ENCODE measurements at places on chromosomes 16 and 17.
A peak's percentile ranks its signal among the peaks of the same experiment; 100 is the strongest.

DNA sequence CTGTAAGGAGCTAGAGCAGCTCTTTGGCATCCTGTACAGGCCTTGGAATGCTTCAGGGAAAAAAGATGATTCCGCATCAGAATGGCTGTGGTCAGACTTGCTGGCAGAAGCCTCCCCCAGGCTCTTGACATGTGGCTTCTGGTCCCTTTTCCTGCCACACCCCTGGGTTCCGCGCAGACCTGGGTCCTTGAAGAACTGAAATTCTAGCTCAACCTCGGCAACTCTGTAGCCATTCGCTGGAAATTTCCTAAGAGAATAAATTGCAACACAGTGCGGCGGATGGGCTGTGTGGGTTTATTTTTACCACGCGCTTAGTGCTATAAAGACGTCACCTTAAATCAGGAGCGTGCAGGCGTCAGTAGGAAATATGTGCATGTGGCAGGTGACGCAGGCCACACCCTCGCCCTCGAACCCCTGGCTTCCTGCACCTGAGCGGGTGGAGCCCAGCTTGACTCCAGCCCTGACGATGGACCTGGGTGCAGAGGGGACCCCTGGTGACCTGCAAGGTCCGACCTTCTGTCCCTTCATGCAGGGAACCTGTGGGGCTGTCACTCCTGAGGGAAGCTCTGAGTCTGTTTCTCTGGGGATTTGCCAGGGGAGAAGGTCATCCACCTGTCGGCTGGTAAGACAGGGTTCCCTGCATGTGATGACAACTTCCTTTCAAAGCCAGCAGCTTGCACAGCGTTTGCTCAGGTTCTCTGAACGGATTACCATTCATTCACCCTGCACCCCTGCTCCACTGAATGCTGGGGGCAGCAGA is 46.3 kb downstream of the METRNL start:
- peaks cover 7% of the 10 kb centered on the region for H3K4me1 ChIP-seq
- no peaks in the 10 kb centered on the region for H3K27me3 ChIP-seq
- no peaks in the 10 kb centered on the region for H3K36me3 ChIP-seq
- no peak overlapping the region for H3K27ac ChIP-seq
- no peak for DNase-seq
- H3K4me3 ChIP-seq, result no peak overlapping the region

DNA sequence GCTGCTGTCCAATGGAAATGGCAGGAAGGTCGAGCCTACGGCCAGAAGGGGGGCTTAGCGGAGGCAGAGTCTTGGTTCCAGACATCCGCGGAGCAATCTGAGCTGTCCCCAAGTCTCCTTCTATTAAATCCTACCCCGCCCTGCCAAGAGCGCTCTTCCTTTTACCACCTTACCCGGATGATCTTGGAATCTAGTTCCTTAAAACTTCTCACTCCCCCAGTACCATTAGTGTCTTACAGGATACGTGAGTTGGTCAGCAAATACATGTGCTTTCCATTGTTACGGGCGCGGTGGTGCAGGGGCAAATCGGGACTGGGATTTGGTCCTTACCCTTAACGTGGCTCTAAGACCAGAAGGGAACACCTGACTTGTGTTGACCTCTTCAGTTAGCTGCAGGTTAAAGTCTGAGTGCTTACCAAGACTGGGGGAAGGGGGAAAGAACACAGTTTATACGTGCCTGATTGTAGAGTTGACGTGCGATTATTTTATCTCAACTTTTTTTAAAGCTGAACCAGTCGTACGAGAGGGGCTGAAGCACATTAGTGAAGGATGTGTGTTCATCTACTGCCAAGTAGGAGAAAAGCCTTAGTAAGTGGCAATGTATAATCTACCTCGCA is 495 bp downstream of the TXNDC17 start:
- no peaks in the 10 kb centered on the region for H3K27me3 ChIP-seq
- H3K4me3 ChIP-seq, result peak overlapping the region; percentile 81
- H3K4me1 ChIP-seq, result peaks cover 23% of the 10 kb centered on the region
- H3K36me3 ChIP-seq, result peaks cover 14% of the 10 kb centered on the region
- DNase-seq, result no peak
- peak overlapping the region; percentile 82 for H3K27ac ChIP-seq

GRCh38 chr16:1130382-1130781 is 22.5 kb upstream of the CACNA1H start:
- no peak overlapping the region for H3K4me3 ChIP-seq
- no peak for DNase-seq
- no peak overlapping the region for H3K27ac ChIP-seq
- H3K4me1 ChIP-seq, result no peaks in the 10 kb centered on the region
- no peaks in the 10 kb centered on the region for H3K36me3 ChIP-seq

GRCh38 chr17:2023692-2024571 is 1.2 kb downstream of the RTN4RL1 start:
- DNase-seq, result peak; percentile 40
- H3K4me3 ChIP-seq, result peak overlapping the region; percentile 74
- H3K27me3 ChIP-seq, result peaks cover 15% of the 10 kb centered on the region
- no peaks in the 10 kb centered on the region for H3K36me3 ChIP-seq
- H3K4me1 ChIP-seq, result peaks cover 28% of the 10 kb centered on the region
- H3K27ac ChIP-seq, result no peak overlapping the region

- peaks cover 18% of the 10 kb centered on the region for H3K36me3 ChIP-seq
- H3K4me3 ChIP-seq, result no peak overlapping the region
- no peaks in the 10 kb centered on the region for H3K27me3 ChIP-seq
- no peaks in the 10 kb centered on the region for H3K4me1 ChIP-seq
- no peak for DNase-seq
Observed at GRCh38 chr16:27215660-27216059, 12.3 kb downstream of the KDM8 start.

DNA sequence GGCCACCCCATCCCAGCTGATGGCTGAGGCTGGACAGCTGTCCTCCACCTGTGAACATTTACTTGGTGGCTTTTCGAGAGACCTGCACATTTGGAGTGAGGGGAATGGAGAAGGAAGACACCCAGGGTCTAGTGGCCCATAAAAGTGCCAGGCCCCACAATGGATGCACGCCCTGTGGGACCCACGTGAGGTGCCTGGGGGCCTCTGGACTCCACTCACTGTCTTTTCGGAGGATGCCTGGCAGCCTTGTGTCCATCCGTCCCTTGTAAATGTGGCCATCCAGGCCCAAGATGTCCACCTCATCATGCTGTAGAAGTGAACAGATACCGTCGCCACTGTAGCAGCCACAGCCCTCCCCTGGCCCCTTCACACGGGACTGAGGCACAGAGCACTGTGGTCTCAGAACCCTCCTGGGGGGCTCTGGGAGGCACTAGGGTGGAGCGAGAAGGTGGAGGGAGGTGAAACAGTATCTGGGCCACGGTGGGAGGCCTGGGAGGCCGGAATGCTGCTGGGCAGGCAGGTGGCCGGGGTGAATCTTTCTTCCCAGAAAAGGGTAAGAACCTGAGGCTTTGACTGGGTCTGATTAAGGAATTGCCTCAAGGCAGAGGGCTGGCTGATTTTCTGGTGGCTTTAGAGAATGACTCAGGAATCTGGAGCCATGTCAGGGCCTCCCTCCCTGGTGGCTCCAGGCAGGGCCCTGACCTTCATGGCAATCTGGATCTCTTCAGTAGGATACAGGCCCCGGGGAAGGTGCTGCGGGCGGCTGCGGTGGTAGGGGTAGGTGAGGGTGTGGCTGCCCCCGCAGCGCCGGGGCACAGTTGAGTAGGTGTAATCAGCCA is 11.5 kb downstream of the UBALD2 start:
- H3K27me3 ChIP-seq, result no peaks in the 10 kb centered on the region
- H3K27ac ChIP-seq, result no peak overlapping the region
- H3K4me1 ChIP-seq, result peaks cover 32% of the 10 kb centered on the region
- H3K4me3 ChIP-seq, result no peak overlapping the region

DNA sequence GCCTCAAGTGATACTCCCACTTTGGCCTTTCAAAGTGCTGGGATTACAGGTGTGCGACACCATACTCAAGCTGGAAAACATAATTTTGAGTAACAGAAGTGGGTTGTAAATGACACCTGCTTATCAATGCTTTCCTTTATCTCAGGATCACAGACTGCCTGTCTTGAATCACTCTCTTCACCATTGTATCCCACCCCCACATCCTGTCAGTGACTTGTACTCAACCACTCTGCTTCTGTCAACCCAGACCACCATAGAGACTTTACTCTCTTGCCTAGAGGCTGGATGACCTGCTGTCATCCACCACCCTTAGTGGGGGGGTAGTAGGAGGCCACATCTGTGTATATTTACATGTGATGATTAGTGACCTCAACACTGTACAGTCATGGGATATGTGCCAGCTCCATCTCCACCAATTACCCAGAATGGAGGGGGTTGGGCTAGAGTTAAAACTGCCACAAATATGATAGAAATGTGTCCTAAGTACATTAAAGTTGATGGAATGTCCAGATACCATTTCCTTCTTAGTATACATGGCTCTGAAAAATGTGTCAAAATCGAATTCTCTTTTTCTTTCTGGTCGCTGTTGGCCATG is 338.7 kb downstream of the GRIN2A start:
- no peaks in the 10 kb centered on the region for H3K36me3 ChIP-seq
- H3K4me1 ChIP-seq, result no peaks in the 10 kb centered on the region
- H3K27me3 ChIP-seq, result no peaks in the 10 kb centered on the region
- no peak overlapping the region for H3K27ac ChIP-seq
- no peak for DNase-seq

- peaks cover 44% of the 10 kb centered on the region for H3K36me3 ChIP-seq
- H3K4me1 ChIP-seq, result no peaks in the 10 kb centered on the region
- no peak overlapping the region for H3K4me3 ChIP-seq
- no peaks in the 10 kb centered on the region for H3K27me3 ChIP-seq
Observed at GRCh38 chr17:63679214-63679613, 20.7 kb downstream of the LIMD2 start.

- H3K27ac ChIP-seq, result peak within 1 kb of the TSS; percentile 71
- peaks cover 21% of the 10 kb centered on the region for H3K4me1 ChIP-seq
- no peaks in the 10 kb centered on the region for H3K27me3 ChIP-seq
- H3K4me3 ChIP-seq, result peak within 1 kb of the TSS; percentile 77
Observed at GRCh38 chr16:50368410-50369132, at the start of gene BRD7. BRD7 (minus strand) TSS chr16:50368988; CDS start chr16:50368774, 214 bp downstream.

GRCh38 chr16:22240023-22240710 is 34.1 kb downstream of the EEF2K start:
- H3K4me1 ChIP-seq, result peaks cover 14% of the 10 kb centered on the region
- no peak for DNase-seq
- H3K4me3 ChIP-seq, result no peak overlapping the region
- no peak overlapping the region for H3K27ac ChIP-seq
- H3K27me3 ChIP-seq, result no peaks in the 10 kb centered on the region

- H3K27ac ChIP-seq, result no peak overlapping the region
- no peaks in the 10 kb centered on the region for H3K27me3 ChIP-seq
- DNase-seq, result no peak
Observed at GRCh38 chr16:25009822-25010221, 5.3 kb downstream of the ARHGAP17 start.

DNA sequence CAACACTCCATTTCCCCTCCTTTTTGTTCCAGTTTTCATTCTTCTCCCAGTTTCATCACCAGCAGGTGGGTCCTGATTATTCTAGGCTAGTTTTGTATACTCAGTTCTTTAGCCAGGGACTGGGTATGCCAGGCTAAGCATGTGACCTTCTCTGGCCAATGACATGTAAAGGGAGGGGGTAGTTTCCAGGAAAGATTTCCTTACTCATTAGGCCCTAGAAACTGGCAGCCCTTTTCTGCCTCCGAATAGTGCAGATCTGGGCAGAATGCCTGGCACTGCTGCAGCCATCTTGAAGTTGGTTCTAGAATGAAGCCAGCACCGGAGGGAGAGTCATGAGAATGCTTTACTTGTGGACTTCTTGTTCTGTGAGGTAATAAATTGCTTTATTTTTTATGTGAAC is 126.9 kb upstream of the AXIN2 start:
- H3K36me3 ChIP-seq, result no peaks in the 10 kb centered on the region
- DNase-seq, result no peak
- no peak overlapping the region for H3K27ac ChIP-seq
- H3K4me1 ChIP-seq, result no peaks in the 10 kb centered on the region
- no peaks in the 10 kb centered on the region for H3K27me3 ChIP-seq
- no peak overlapping the region for H3K4me3 ChIP-seq

GRCh38 chr17:2911035-2911754 is 115.0 kb downstream of the RAP1GAP2 start:
- no peaks in the 10 kb centered on the region for H3K27me3 ChIP-seq
- no peak for DNase-seq
- H3K4me3 ChIP-seq, result no peak overlapping the region
- no peaks in the 10 kb centered on the region for H3K4me1 ChIP-seq

- DNase-seq, result no peak
- no peak overlapping the region for H3K4me3 ChIP-seq
- no peaks in the 10 kb centered on the region for H3K27me3 ChIP-seq
- no peaks in the 10 kb centered on the region for H3K36me3 ChIP-seq
- H3K4me1 ChIP-seq, result no peaks in the 10 kb centered on the region
Observed at GRCh38 chr16:83863682-83864081, 35.2 kb upstream of the MLYCD start.

DNA sequence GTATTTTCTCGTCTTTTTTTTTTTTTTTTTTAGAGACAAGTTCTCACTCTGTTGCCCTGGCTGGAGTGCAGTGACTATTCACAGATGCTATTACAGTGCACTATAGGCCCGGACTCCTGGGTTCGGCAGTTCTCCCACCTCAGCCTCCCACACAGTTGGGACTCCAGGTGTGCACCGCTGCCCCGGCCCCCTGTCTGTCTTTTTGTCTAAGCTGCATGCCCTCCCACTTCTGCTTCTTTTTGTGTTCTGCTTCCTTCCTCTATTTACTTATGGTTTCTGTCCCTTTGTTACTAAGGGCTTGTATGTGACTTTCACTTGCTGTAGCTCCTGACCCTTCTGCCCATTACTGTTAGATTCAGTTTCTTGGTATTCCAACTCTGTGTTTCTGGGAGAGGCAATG is 20.5 kb downstream of the SLC7A6 start:
- peak overlapping the region; percentile 73 for H3K27ac ChIP-seq
- H3K4me1 ChIP-seq, result peaks cover 97% of the 10 kb centered on the region
- no peaks in the 10 kb centered on the region for H3K27me3 ChIP-seq
- peak overlapping the region; percentile 36 for H3K4me3 ChIP-seq
- no peaks in the 10 kb centered on the region for H3K36me3 ChIP-seq

GRCh38 chr16:66886914-66887313 is 6.6 kb downstream of the PDP2 start:
- H3K27me3 ChIP-seq, result no peaks in the 10 kb centered on the region
- H3K27ac ChIP-seq, result no peak overlapping the region
- no peak overlapping the region for H3K4me3 ChIP-seq
- no peaks in the 10 kb centered on the region for H3K4me1 ChIP-seq
- DNase-seq, result no peak
- peaks cover 21% of the 10 kb centered on the region for H3K36me3 ChIP-seq

DNA sequence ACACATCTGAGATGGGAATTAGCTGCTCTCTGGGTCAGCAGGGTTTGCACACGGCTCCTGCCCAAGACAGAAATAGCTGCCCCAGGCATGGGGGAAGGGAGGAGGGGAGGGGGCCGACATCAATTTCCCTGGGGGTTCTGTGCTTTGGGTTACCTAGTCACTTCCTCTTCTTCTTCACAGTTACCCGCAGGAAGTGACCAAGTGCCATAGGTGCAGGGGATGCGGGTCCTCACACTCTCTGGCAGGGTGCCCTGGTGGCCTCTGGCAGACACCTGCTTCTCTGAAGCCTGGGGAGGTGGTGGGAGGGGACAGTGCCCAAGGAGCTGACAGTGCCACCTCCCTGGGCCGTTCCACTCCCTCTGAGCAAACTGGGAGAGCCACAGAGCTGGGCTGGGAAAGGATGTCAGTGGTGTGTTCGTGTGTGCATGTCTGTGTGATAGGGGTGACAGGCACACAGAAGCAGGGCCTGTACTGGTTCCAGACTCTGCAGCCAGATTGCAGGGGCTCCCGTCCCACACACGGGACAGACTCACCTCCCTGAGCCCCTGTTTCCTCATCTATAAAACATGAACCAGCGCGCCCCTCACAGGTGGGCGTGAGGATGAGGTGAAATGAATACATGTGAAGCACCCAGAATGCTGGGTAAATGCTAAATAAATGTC is 18.2 kb downstream of the SCN4A start:
- H3K4me1 ChIP-seq, result peaks cover 13% of the 10 kb centered on the region
- no peaks in the 10 kb centered on the region for H3K27me3 ChIP-seq
- no peaks in the 10 kb centered on the region for H3K36me3 ChIP-seq
- no peak overlapping the region for H3K4me3 ChIP-seq
- DNase-seq, result peak; percentile 11
- peak overlapping the region; percentile 26 for H3K27ac ChIP-seq

Data from effector memory CD4-positive, alpha-beta T cell (primary cell).